ENCODE measurements at places on chromosomes 5 and 9.

DNA sequence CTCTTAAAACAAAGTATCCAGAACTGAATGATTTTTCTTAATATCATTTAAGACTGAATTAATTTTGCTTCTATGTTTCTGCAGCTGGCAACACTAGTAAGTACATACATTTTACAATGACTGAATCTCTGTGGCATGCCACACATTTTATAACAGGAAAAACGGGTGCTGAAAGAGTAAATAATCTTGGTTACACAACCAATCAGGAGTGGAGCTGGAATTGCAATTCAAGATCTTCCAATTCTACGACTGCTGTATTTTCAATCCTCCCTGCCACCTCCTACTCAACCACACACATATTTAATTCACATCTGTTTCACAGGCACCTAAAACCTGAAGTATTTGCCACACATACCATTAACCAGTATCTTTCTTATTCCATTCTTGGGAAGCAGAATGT, 52.7 kb upstream of the NR5A1 start:
- no peak for DNase-seq

DNA sequence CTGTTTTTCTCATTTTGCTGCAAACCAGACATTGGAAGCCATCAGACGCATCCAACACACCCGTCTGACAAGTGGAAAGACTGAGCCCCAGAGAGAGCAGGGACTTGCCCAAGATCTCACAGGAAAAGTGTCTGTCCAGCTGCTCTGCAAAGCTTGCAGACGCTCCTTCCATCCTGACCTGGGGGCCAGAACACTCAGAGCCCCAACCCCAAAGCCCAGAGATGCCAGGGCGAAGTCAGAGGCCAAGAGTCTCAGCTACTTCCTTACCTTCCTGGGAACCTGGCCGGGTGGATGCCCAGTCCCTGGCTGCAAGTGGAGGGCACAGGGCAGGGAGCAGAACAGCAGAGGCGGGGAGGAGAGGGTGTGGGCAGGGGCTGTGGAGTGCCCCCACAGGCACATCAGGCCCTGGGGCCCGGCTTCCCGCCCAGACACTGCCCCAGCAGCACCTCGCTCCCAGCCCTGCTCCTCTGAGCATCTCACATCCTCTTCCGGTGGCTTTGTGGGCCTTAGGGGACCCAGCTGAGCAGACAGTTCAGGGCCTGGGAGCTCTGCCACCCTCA, 9.7 kb upstream of the RALGDS start:
- DNase-seq = no peak

DNA sequence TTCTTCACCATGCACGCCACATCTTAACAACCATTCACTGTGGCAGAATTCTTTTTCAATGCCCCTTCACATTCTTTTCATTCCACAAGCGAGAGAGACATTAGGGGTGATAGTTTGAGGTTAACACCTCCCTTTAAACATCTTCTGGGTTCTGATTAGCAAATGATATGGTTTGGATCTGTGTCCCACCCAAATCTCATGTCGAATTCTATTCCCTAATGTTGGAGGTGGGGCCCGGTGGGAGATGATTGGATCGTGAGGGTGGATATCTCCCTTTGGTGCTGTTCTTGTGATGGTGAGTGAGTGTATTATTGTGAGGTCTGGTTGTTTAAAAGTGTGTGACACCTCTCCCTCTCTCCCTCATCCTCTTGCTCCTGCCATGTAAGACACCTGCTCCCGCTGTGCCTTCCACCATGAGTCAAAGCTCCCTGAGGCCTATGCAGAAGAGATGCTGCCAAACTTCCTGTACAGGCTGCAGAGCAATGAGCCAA, 46.1 kb upstream of the RAI14 start:
- no peak for DNase-seq

GRCh38 chr9:98635374-98635773, 73.4 kb downstream of the GABBR2 start:
- no peak for DNase-seq

GRCh38 chr5:129400395-129400983, 59.6 kb upstream of the ADAMTS19 start:
- no peak for DNase-seq

DNA sequence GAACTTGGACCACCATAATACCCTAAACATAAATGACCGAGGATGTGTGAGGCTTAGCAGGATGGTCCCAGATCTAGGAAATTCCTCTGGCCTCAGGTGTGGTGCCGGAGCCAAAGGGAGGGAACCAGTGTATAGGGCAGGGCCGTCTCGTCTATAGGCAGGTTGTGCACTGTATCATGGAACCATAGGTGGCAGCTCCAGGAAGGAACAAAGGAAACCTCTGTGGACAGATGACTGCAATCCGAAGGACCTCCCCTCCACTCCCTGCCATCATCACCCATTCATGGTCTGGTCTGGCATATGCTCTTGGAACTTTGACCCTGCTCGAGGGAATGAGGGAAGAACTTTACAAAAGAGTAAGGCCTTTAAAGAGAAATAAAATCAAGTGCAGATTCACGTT, 2.9 kb upstream of the MACIR start:
- DNase-seq = no peak

DNA sequence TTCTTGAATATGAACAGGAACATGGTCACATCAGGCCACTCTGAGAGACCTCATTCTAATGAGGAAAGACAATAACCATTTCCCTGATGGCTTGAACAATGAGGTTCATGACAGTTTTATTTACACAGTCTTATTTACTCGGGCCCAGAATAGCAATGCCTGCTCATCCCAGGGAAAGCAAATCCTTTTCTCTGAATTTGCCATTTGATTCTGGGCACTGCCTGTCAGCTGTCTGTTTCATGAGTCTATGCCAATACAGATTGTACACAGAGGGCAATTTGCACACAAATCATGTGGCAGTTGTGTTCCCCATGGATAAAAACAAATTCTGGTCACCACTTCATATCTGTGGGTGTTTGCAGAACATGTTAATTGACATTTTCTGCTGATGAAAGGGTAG, 492.5 kb downstream of the ACTL7B start:
- no peak for DNase-seq

DNA sequence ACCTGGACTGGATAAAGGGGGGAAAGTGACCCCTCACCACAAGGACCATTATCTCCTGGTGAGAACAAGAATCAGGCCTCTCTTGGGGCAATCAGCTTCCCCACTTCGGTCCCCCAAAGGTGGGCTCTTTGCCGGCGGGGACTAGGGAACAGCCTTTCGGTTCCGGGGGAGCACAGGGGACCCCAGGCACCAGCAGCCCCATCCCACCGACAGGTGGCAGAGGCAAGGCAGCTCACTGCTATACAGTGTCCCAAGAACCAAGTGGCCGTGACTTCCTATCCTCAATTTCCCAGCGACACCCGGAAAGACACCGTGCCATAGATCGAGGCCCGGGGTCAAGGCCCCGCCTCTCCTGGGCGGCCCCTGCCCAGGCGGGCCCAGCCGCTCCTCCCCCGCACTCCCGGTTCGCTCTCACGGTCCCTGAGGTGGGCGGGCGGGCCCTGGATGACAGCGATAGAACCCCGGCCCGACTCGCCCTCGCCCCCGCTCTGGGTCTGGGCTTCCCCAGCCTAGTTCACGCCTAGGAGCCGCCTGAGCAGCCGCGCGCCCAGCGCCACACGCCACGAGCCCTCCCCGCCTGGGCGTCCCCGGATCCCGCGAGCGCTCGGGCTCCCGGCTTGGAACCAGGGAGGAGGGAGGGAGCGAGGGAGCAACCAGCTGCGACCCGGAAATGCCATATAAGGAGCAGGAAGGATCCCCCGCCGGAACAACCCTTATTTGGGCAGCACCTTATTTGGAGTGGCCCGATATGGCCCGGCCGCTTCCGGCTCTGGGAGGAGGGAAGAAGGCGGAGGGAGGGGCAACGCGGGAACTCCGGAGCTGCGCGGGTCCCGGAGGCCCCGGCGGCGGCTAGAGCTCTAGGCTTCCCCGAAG, 655 bp upstream of the EGR1 start:
- DNase-seq = peak; percentile 86

GRCh38 chr5:174420651-174421407, 303.6 kb upstream of the MSX2 start:
- no peak for DNase-seq

- DNase-seq = no peak
Observed at GRCh38 chr5:88659529-88660263, 223.3 kb downstream of the MEF2C start.

GRCh38 chr5:86869268-86869667, 251.5 kb downstream of the COX7C start:
- DNase-seq = no peak

GRCh38 chr9:2403701-2404100, 217.9 kb upstream of the VLDLR start:
- DNase-seq = no peak

- no peak for DNase-seq
Observed at GRCh38 chr9:137610944-137611343, 5.5 kb downstream of the ARRDC1 start.

GRCh38 chr9:31259824-31260223, 1124.6 kb upstream of the ACO1 start:
- no peak for DNase-seq

DNA sequence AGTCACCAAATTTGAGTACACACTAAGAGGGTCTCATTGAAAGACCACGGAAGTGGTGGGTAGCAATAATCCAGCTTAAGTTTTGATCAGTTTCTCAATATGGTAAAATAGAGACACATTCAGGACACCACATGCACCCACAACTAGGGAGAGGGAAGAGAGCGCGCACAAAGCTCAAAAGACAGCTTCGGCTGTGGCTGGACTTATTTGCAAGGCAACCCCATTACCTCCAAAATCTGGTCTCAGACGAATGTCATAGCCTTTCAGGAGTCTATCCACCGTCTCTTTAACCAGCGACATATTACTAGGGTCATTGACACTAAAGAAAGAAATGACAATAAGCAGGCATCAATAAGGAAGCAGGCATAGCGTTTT, 443 bp downstream of the GABRB2 start:
- DNase-seq = no peak

- no peak for DNase-seq
Observed at GRCh38 chr5:13133951-13134350, 810.5 kb downstream of the DNAH5 start.

GRCh38 chr5:54696931-54697330, 179.4 kb downstream of the SNX18 start:
- no peak for DNase-seq

DNA sequence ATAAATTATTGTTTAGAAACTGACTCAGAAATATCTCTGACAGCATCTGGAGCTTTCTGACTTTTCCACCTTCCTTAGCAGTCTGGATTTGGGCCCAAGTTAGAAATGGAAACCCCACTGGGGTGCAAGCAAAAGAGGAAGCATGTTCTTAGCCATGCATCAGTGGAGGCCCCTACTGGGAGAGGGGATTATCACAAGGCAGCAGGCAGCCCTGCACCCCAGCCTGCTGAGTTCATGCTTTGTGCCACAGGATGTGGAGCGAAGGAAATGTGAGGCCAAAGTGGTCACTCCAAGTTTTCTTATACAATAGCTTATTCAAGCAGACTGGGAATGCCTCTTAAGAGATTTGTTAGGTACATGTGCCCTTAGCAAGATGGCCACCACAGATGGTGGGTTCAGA, 146.5 kb upstream of the TLX3 start:
- no peak for DNase-seq

- DNase-seq = no peak
Observed at GRCh38 chr5:171707442-171707792, 78.2 kb upstream of the SMIM23 start.

DNA sequence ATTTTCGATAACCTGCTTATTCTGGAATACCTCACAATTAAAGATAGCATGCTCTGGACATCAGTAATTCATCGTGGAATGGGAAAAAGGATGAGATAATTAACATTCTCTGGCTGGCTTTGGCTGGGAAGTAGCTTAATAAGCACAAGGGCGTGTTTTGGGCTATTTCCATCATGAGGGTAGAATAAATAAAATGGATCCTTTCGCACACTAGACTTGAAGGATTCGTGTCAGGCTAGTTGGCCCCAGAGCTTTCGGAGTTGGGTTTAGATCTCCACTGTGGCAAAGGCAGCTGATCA, 151.2 kb upstream of the ADRA1B start:
- DNase-seq = no peak

GRCh38 chr5:115033861-115034260, 135.8 kb downstream of the TRIM36 start:
- DNase-seq = no peak

DNA sequence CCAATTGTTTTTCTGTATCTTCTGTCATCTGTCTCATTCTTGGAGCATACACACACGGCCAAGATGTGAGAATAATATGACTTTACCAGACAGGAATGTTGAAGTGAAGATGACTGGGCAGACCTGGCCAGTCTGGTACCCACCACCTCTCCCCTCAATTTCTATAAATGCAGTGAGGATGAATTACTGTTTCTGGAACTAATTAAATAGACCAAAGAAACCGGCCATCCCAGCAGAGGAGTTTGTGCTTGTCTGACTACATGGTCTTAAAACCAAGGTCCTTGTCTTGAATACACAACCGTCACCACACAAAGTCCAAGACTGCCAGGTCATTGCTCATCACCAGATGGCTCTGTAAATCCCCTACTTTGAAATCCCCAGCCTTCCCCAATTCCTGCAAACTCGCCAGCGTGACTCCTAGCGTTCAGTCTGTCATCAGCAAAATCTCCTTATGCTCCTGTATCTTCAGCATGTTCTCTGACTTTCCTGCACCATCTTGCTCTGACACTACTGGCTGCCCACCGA, 147.2 kb downstream of the PDE4D start:
- no peak for DNase-seq

GRCh38 chr5:97531549-97531948, 348.5 kb upstream of the RIOK2 start:
- no peak for DNase-seq

- DNase-seq = no peak
Observed at GRCh38 chr5:757346-757930, 27.1 kb downstream of the ZDHHC11B start.

DNA sequence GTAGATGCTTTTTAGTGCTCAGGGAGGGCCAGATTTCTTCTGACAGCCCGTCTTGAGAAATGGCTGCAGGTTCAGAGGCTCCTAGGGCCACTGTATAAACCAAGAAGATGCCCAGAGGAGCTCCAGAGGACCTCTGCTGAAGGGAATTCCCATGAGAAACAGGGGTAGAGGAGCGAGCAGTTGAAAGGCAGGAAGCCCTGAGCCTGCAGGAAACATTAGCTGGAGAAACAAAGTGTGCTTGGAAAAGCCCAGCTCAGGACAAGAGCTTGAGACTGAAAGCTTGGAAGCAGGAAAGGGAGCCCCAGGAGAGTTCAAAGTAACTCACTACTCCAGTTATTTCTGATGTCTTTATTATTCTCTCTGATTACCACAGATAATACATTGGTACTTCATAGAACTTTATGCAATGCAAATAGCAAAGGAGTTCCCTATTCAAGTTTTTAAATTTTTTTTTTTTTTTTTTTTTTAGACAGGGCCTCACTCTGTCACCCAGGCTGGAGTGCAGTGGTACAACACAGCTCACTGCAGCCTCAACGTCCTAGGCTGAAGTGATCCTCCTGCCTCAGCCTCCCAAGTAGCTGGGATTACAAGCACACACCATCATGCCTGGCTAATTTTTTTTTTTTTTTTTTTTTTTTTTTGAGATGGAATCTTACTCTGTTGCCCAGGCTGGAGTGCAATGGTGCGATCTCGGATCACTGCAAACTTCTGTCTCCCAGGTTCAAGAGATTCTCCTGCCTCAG, 16.5 kb downstream of the HBEGF start:
- DNase-seq = no peak

GRCh38 chr9:121447321-121447834, 52.3 kb downstream of the GGTA1 start:
- DNase-seq = no peak

- peak; percentile 51 for DNase-seq
Observed at GRCh38 chr9:72856972-72857623, 95.8 kb downstream of the ALDH1A1 start.
